Activated CD4-positive, alpha-beta T cell treated with anti-CD3 and anti-CD28 coated beads, Interleukin-2, Interleukin-6, amounts not matched to agents 100 ng/mL and 50 ng/mL, durations not matched to agents 16 hours and 8 hours (primary cell): ENCODE measurements at places on chromosomes 12 and 14.

GRCh38 chr12:132827763-132828703 is 636 bp downstream of the GOLGA3 start:
- DNase-seq: peak; percentile 27

GRCh38 chr12:116885491-116885890 is 4.2 kb upstream of the HRK start:
- no peak for DNase-seq

DNA sequence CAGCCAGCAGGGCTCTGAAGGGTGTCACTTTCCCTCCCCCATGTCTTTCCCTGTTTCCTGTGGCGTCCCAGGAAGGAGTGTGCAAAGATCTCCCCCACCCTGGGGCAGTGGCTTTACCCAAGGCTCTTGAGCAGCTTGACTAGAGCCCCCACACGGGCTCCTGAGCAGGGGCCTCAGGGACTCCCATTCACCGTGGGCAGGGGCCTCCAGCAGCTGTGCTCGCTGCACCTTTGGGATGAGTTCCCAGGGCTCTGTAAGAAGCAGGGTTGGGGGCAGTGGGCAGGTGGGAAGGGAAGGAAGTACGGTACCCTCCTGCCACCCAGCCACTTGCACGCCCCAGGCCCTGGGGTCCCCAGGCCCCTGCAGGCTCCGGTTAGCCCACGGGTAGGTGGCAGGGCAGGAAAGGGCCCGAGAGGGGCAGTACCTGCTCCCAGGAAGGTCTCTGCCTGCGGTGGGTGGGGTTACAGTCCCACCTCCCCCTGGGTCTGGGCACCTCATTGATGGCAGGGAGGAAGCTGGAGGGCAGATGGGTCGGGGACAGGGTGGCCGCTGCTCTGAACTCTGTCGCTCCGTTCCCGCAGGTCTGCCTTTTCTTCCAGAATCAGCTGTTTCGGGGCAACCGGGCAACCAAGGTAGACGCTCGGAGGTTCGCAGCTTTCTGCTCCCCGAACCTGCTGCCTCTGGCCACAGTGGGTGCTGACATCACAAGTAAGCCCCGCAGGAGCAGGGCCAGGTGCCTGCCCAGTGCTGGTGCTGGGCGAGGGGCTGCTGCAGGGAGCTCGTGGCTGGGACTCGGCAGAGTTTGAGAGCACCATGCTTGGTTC is 13.0 kb downstream of the ASPG start:
- DNase-seq: no peak

- DNase-seq: no peak
These were observed 142.1 kb downstream of the ANO4 start for GRCh38 chr12:100936661-100937060.

GRCh38 chr14:51581017-51581881 is 70.5 kb upstream of the FRMD6 start:
- DNase-seq: no peak

GRCh38 chr14:79090641-79091180 is 920.5 kb downstream of the NRXN3 start:
- DNase-seq: no peak

GRCh38 chr12:57435293-57435692 is 709 bp downstream of the INHBC start:
- DNase-seq: no peak

DNA sequence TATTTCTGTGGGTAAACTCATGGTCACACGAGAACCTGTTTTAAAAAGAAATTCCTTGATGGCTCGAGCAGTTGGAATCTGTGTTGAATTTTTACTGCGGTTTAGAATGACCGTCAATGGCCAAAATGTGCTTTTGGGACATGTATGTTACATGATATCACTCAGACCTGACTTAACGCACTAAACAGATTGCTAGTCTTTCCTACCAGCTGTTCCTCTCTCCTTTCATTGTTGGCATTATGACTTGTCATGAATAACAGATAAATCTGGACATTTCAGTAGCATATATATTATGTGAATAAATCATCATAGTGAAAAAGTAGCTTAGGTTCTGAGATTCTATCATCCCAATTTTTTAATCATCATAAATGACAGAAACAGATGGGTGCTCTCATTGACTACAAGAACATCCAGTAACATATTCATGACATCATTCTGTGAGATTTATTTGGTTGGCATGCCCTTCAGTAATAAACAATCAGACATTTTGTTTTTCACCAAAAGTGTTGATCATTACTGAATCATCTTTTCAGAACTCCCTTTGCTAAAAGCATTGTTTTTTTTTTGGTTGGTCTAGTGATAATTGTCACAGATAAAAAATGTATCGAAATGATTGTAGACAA is 57.9 kb upstream of the NAV3 start:
- DNase-seq: no peak

GRCh38 chr14:73833530-73834260 is 17.9 kb upstream of the PTGR2 start:
- DNase-seq: no peak

- no peak for DNase-seq
These were observed 1.7 kb upstream of the NKX2-1 start for GRCh38 chr14:36521598-36522345.
